Stimulated activated CD4-positive, alpha-beta T cell treated with anti-CD3 and anti-CD28 coated beads, Interleukin-15, amount 100 ng/mL, for 48 hours (primary cell): ENCODE measurements at places on chromosomes 3 and 15.
A peak's percentile ranks its signal among the peaks of the same experiment; 100 is the strongest.

GRCh38 chr15:67753891-67754290, 71.4 kb upstream of the SKOR1 start:
- DNase-seq: no peak

- no peak for DNase-seq
These were observed 182.8 kb downstream of the KCNAB1 start for GRCh38 chr3:156303001-156303707.

DNA sequence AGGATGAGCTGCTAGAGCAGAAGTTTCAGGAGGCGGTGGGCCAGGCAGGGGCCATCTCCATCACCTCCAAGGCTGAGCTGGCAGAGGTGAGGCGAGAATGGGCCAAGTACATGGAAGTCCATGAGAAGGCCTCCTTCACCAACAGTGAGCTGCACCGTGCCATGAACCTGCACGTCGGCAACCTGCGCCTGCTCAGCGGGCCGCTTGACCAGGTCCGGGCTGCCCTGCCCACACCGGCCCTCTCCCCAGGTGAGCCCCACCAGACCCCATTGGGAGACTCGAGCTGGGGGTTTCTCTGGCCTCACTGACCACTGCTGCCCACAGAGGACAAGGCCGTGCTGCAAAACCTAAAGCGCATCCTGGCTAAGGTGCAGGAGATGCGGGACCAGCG, 28.0 kb downstream of the PTPN23 start:
- no peak for DNase-seq

DNA sequence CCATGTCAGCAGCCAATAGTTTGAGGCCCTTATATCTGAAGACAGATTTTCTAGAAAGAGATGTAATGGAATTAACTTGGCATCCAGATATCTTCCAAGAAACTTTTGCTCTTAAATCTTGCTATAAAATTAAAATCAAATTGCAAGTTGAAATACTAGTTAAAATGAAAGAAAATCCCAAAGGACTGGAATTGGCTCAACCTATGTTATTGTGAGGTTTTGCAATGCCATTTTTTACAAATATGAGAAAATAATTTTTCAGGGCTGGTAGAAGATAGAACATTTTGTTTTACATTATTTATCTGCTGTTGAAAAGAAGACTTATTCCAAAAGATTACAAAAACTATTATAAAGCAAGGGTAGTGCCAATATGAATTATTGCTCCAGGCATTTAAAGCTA, 92.2 kb upstream of the AGTR1 start:
- DNase-seq: no peak

GRCh38 chr15:81155375-81156218, 21.5 kb downstream of the CFAP161 start:
- DNase-seq: no peak

GRCh38 chr15:85616549-85617110, 178.1 kb downstream of the KLHL25 start:
- no peak for DNase-seq

GRCh38 chr15:57091636-57092035, 173.2 kb downstream of the TCF12 start:
- no peak for DNase-seq

- DNase-seq: no peak
These were observed 73.5 kb upstream of the SPATA16 start for GRCh38 chr3:173214576-173214975.

GRCh38 chr3:28743271-28743670, 394.6 kb upstream of the AZI2 start:
- DNase-seq: no peak

DNA sequence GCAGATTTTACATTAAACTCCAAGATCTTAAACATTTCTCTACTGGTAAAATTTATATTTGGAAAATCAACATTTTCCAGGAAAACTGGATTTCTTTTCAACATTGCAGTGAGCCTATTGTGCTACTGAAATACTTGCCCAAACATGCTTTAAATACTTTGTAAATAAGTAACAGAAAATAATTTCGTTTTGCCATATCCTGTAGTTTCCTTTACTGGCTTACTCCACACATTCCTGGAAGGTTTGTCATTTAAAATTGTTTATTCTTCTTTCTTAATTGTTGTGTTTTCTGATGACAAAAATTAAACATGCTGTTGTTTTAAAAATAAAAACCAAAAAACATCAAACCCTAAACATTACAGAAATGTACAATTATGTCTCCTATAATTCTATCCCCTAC, 22.0 kb downstream of the ACAD11 start:
- DNase-seq: no peak

DNA sequence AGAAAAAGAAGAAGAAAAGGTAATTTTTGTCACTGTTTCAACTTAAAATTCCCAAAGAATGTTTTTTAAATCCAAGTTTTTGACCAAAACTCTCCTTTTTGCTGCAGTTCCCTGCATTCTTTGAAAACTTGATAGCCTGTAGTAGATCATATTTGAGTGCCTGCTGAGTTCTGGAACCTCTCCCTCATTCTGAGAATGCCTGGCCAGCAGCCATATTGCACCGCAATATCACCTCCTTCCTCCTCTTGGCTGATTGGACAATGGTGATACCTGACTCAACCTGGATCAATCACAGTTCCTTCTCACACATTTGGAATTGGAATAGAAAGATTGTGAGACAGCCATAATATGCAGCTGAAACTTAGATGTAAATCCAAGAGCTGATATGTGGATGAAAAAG, 97.6 kb upstream of the GAP43 start:
- DNase-seq: no peak

GRCh38 chr15:25342629-25343028, 96.2 kb downstream of the UBE3A start:
- DNase-seq: no peak

DNA sequence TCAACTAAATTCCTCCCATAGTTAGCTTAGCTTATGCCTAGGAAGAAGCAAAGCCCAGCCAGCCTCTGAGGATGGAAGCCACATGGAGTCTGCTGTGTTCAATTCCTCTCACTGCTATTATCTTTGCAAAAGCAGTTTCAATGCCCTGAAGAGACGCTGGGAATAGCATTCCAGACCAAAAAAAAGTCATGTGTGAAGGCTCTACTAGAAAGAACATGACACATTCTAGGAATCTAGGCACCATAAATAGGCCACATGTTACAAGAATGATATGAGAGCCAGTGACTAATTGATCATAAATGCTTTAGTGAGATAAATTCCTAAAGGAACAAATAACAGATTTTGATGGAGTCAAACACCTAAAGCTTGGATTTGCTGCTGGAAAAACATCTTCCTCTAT, 800.8 kb downstream of the TUSC7 start:
- no peak for DNase-seq

- no peak for DNase-seq
These were observed 163.0 kb upstream of the BFSP2 start for GRCh38 chr3:133236901-133237300.

GRCh38 chr15:32060706-32061105, 30.4 kb downstream of the CHRNA7 start:
- DNase-seq: no peak

- no peak for DNase-seq
These were observed 3.5 kb upstream of the FYTTD1 start for GRCh38 chr3:197746209-197746608.

- no peak for DNase-seq
These were observed 81.8 kb downstream of the MYH15 start for GRCh38 chr3:108428586-108428985.

DNA sequence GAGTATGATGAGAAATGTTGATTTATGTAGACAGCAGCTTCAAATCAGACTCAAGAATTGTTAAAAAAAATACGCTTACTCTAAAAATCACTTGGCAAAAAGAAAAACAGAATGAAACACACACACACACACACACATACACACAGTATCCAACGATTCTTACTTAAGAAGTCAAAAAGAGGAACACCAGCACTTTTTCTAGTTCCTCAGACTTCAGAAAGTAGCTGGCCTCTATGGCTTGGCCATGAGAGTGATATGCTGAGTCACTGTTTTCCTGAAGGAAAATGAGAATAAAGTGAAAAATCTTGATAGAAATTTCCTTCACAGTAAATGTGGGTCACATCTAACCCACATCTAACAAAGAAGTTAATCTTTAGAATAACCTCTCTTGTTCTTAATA, 22.1 kb downstream of the CNTN3 start:
- no peak for DNase-seq

DNA sequence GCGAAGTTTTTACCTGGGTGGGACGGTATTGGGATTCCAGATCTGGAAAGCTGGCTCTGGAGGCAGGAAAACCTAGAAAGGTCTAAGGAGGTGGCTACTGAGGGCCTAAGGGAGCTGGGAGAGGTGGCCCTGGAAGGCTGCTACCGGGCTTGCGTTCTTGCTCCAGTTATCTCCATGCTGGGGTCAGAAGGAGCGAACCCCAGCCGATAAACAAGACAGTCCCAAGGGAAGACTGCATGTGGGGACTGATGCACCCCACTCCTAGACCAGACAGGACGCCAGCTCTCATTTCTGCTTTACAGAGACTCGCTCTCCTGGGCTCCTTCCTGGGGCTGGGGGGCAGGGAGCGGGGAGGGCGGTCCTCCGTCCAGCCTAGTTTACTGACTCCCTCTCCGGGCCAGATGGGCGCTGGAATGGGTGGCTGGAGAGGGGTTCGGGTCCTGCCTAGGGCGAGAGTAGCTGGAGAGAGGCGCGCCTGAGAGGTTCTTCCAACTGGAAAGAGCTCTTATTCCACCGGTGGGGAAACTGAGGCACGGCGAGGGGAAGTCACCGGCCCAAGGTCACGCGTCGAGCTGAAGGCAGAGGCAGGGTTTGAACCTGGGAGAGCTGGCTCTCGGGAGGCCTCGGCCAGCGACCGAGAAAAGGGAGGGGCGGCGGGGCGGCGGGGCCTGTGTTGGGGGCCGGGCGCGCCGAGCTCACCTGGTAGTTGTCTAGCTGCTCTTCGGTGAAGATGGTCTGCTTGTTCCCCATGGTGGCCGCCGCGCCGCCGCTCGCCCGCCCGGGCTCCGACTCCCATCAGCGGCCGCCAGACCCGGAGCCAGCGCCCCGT, 565 bp downstream of the CIB2 start:
- no peak for DNase-seq

GRCh38 chr3:68874551-68875348, 57.6 kb downstream of the TAFA4 start:
- DNase-seq: no peak

GRCh38 chr3:37189109-37189508, 14.7 kb upstream of the LRRFIP2 start:
- DNase-seq: no peak

GRCh38 chr3:50616770-50617095, 218 bp upstream of the MAPKAPK3 start:
- DNase-seq: peak; percentile 89

- DNase-seq: no peak
These were observed 133.7 kb downstream of the FOXB1 start for GRCh38 chr15:60137711-60138396.

DNA sequence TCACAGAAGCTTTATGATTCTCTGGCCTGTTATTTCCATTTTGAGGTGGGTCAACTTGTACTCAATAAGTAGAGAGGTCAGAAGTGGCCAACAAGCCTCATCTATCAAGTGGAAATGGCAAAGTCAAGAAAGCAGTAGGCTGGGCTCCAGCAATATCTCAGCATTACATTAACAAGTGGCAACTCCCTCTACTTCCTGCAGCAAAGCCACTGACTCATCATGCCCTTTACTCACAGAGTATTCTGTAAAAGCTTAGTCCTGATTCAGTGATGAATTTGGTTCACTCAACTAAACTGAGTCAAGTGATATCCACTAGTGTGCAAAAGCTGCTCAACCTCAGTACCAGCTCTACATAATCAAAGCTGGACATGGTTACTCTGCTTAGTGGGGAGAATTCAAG, 954.6 kb downstream of the EPHA3 start:
- no peak for DNase-seq

- DNase-seq: no peak
These were observed 223.3 kb downstream of the FOXP1 start for GRCh38 chr3:71360180-71360579.

DNA sequence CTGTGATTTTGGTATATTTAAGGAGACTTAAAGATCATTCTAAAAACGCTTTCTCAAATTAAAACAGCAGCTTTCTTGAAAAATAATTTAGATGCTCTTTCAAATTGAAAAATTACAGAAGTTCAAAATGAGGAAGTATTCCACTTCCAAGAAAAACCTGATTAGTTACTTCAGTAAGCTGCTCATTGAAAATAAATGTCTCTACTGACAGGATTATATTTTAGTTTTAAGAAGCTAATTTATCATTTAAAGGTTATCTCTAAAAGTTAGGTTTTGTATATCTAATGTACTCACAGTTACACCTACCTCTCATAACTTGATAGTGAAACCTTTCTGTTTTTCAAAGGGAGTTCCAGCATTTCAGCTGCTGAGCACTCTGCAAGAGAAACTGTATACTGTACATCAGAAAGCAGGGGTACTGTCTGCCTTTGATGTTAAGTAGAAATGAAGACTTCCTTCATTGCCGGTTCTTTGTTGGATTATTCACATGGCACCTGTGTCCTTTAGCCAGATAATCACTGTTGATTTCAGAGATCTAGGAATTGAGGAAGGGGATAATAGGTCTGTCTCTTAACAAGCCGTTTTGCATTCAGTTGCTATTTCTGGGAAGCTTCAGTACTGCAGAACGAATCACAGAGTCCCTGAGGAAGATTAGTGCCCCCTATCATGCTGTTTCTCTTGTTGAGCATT, 161.6 kb downstream of the TCF12 start:
- DNase-seq: no peak

- DNase-seq: no peak
These were observed 8.7 kb upstream of the EPHB3 start for GRCh38 chr3:184552863-184553262.

DNA sequence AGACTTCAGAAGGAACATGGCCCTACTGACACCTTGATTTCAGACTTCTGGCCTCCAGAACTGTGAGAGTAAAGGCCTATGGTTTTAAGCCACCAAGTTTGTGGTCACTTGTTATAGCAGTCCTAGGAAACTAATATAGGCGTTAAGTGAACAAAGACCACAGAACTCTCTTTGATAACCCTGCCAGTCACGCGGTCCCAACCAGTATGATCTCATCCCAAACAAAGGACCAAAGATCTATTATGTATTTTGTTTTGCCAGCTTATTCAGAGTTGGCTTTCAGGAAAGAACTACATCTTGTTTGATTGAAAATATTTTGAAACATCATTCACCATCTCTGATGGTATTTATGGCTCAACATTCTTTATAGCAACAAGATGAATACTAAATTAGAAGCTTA, 294.4 kb upstream of the SLCO3A1 start:
- DNase-seq: no peak

DNA sequence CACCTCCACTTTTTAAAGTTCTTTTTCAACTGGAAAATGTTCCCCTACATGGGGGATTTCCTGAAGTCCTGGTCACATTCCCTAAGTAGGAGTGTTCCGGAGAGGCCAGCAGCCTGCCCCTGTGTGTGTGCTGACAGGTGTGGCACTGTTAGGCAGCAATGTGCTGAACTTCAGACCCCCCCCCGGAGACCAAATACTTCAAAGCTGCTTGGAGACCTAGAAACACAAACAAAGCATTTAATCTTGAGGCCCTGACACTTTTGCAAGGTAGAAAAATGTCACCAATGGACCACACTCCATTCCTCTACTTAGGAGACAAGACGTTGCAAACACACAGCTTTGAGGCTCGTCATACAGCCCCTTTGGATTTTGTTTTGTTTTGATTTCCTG, 259.6 kb upstream of the CTNNB1 start:
- DNase-seq: no peak
